ENCODE measurements at places on chromosomes 7 and 10.

GRCh38 chr10:61877887-61878739, 23.4 kb upstream of the ARID5B start:
- DNase-seq: no peak

- DNase-seq: no peak
Observed at GRCh38 chr7:51019191-51019844, 236.6 kb upstream of the GRB10 start.

DNA sequence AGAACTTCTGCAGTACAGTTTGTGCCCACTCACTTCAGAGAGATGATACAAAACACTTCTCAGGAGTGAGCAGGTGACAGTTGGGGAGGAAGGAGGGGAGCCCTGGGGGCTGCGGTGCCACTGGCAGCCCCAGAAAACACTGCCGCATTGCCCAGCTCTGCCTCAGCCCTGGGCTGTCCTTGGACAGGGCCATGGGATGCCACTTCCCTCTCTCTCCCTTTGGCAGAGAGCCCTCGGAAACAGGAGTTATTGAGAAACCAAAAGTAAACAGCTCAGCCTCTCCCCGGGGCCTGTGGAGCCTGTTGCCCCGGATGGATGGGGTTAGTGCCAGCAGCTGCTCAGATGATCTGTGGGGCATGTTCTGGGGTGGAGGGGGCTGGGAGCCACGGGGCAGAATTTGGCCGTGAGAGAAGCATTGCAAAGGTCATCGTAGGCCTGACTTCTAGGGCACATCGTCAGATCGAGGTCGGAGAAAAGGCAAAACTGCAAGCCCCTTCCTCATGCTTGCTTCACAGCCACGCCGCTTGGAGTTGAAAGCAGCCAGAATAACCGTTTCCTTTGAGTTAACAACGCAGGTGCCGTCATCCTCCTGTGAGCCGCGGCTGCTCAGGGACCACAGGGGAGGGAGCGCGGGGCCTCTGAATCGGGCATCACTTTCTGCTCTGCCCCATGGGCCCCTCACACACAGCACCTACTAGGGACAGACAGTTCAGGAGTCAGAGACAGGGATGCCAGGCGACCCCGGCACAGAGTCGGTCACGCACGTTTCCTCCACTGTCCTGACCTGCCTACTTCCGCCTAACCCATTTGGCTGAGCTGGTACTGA, 256.4 kb downstream of the CAMK1D start:
- DNase-seq: peak; percentile 41

GRCh38 chr10:76962851-76963250, 674.8 kb downstream of the KCNMA1 start:
- no peak for DNase-seq

- DNase-seq: no peak
Observed at GRCh38 chr7:131501930-131502685, 54.3 kb downstream of the PODXL start.

- no peak for DNase-seq
Observed at GRCh38 chr7:146892151-146892550, 775.5 kb downstream of the CNTNAP2 start.

GRCh38 chr10:37752334-37752875, 105.0 kb downstream of the ZNF248 start:
- DNase-seq: no peak
